G401 (cell line): ENCODE measurements at places on chromosomes 13 and 19. TPM values are rescaled to one million over a fixed set of nuclear protein-coding genes. Genes with fewer than 3 reads are reported as not detected.
A peak's percentile ranks its signal among the peaks of the same experiment; 100 is the strongest.

Gene SPRED3
- total RNA-seq: 2.0 and 6.8 TPM in 2 replicates

Gene C19orf85
- total RNA-seq: not detected in 2 replicates

Gene PNMA8A
- 40.3 and 40.5 TPM in 2 replicates for total RNA-seq

Gene LRG1
- total RNA-seq: 0.25 and 0.41 TPM in 2 replicates

Gene HSD17B14
- total RNA-seq: 62.8 and 69.0 TPM in 2 replicates

Gene C3
- total RNA-seq: 2.1 and 2.3 TPM in 2 replicates

Gene HMG20B
- 131 and 174 TPM in 2 replicates for total RNA-seq

Gene SIGLEC9
- total RNA-seq: not detected in 2 replicates

Gene CNFN
- total RNA-seq: 3.9 TPM in 1 of 2 replicates, not detected in the other

Gene AP1M2
- total RNA-seq: 75.0 and 80.7 TPM in 2 replicates

Gene LILRA2
- total RNA-seq: not detected in 2 replicates

Gene RGCC
- 3.4 and 4.3 TPM in 2 replicates for total RNA-seq

Gene PSG3
- total RNA-seq: 64.4 and 66.1 TPM in 2 replicates

DNA sequence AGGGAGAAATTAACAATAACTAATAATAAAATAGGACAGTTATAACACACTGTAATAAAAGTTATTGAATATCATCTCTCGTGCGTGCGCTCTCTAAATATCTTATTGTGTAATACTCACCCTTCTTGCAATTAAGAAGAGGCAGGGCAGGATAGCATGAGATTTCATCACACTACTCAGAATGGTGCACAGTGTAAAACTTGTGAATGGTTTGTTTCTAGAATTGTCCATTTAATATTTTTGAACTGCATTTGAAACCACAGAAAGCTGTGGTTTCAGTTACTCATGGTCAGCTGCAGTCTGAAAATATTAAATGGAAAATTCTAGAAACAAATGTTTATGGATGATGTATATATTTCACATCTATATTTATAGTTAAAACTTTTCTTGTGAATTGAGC lies 161.1 kb downstream of the DCT start:
- DNase-seq: no peak

GRCh38 chr19:3065675-3066357 lies 3.5 kb upstream of the TLE5 start:
- DNase-seq: no peak

DNA sequence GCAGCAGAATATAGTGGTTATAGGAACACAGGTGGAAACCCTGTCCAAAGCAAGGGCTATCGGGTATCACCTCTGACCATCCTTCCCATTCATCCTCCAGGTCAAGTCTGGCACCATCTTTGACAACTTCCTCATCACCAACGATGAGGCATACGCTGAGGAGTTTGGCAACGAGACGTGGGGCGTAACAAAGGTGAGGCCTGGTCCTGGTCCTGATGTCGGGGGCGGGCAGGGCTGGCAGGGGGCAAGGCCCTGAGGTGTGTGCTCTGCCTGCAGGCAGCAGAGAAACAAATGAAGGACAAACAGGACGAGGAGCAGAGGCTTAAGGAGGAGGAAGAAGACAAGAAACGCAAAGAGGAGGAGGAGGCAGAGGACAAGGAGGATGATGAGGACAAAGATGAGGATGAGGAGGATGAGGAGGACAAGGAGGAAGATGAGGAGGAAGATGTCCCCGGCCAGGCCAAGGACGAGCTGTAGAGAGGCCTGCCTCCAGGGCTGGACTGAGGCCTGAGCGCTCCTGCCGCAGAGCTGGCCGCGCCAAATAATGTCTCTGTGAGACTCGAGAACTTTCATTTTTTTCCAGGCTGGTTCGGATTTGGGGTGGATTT lies 2.1 kb upstream of the RAD23A start:
- DNase-seq: no peak

DNA sequence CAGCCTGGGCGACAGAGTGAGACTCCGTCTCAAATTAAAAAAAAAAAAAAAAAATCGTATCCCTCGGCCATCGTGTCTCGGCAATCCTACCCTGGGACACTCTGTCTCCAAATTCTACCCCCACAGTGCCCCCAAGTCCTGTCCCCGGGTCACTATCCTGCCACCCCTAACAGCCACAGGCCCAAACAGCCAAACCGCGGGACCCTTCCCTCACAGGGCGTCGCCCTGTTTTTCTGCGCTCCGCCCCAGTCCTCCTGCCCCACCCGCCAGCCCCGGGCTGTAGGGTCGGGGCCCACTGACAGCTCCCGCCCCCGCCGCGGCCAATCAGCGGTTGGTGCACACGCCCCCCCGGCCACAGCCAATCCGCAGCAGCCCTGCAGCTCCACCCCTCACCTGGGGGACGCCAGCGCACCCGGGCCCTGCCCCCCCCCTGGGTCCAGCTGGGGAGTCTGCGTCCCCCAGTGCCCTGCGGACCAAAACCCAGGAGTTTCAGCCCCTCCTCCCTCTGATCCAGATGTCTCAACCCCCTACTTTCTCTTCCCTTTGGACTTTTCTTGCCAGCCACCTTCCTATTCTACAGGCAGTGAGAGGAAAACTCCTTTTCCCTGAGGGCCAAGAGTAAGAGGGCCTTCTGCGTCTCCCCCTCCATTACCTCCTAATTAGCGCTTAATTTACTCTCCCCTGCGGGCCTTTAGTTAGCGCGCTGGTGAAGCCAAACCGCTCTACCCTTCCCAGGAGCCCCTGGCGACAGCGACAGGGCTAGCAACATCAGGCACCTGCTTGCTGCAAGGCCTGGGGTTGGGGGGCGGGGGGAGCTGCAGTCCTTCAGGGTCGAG lies 1.5 kb upstream of the BCAT2 start:
- DNase-seq: peak; percentile 81

GRCh38 chr13:32538143-32538620 lies 413 bp downstream of the N4BP2L2 start:
- no peak for DNase-seq

GRCh38 chr13:77492982-77493381 lies 42.5 kb upstream of the SCEL start:
- DNase-seq: peak; percentile 63

- DNase-seq: peak; percentile 65
Observed at GRCh38 chr13:48236528-48237353, 3.7 kb downstream of the ITM2B start.

DNA sequence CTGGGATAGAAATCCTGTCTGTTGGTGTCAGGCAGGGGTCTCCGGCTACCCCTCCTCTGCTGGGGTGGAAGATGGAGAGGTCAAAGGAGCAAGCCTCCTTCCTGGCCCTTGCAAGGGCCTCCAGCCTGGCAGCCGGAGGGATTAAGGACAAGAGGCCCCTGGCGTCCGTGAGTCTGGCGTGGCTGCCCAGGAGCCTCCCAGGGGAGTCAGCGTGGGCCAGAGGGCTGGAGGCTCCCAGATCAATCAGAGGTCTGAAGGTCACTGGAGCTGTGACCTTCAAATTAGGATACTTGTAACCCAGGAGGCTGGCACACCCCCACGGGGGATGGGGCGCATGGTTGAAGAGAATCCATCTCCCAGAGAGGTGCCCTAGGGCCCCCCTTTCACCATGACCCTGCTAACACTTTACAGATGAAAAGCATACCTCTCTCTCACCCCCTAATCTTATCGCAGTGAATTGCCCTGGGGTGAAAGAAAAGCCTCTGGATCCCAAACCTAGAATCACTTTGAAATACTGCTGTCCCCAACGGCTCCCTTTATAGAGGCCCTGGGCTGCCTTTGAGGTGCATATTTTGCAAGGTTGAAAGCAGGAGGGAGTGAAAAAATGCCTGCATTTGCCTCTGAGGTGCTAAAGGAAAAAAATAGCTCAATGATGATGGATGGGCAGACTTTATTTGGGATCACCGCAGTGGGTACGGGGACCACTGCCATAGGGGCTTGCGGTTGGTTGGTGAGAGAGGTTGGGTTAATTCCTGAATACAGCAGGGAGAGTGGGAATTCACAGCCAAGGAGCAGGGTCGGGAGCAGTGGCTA lies 44.9 kb upstream of the PEG3 start:
- DNase-seq: no peak

DNA sequence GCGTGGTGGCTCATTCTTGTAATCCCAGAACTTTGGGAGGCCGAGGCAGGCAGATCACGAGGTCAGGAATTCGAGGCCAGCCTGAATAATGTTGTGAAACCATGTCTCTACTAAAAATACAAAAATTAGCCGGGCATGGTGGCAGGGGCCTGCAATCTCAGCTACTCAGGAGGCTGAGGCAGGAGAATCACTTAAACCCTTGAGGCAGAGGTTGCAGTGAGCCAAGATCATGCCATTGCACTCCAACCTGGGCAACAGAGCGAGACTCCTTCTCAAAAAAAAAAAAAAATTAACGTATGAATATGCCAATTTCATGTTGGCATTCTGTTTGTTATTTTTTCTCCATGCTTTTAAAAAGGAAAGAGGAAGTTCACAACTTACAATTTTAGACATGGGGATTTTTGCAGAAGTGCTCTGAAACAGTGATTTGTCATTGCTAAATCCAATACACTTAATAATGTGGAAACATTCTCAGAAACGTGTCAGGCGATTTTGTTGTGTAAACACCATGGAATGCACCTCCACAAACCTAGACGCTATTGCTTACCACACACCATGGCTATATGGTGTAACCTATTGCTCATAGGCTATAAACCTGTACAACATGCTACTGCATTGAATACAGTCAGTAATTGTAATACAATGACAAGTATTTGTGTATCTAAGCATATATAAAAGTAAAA lies 115.9 kb upstream of the PCDH20 start:
- no peak for DNase-seq

- DNase-seq: no peak
Observed at GRCh38 chr13:57582032-57582431, 49.5 kb upstream of the PCDH17 start.

DNA sequence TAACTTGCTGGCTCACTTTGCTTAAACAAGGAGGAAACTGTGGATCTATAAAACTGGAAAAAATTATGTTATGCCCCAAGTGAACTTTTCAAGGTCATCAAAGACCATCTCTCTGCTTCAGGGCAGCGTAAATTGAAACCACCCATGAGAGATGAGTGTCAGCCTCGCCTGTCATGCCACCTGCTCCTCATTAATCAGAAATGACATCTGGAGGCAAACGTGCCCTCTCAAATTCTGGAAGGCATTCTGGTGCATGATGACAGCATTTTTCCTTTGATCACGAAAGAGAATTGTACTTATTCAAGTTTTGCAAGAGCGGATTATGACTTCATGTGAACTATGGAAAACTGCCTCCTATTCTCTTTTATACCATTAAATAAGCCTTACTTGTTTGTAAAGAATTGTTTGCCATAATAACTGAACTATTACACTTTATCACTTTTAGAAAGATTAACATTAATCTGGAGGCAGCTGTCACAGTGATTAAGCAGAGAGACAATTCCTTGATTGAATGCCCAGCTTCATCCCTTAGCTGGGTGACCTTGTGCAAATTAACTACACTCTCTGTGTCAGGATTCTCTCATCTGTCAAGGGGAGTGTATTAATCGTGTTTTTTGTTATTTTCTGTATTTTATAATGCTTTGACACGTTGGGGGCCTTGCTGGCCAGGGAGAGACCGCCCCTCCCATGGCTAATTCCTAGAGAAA lies 17.0 kb upstream of the SACS start:
- no peak for DNase-seq

DNA sequence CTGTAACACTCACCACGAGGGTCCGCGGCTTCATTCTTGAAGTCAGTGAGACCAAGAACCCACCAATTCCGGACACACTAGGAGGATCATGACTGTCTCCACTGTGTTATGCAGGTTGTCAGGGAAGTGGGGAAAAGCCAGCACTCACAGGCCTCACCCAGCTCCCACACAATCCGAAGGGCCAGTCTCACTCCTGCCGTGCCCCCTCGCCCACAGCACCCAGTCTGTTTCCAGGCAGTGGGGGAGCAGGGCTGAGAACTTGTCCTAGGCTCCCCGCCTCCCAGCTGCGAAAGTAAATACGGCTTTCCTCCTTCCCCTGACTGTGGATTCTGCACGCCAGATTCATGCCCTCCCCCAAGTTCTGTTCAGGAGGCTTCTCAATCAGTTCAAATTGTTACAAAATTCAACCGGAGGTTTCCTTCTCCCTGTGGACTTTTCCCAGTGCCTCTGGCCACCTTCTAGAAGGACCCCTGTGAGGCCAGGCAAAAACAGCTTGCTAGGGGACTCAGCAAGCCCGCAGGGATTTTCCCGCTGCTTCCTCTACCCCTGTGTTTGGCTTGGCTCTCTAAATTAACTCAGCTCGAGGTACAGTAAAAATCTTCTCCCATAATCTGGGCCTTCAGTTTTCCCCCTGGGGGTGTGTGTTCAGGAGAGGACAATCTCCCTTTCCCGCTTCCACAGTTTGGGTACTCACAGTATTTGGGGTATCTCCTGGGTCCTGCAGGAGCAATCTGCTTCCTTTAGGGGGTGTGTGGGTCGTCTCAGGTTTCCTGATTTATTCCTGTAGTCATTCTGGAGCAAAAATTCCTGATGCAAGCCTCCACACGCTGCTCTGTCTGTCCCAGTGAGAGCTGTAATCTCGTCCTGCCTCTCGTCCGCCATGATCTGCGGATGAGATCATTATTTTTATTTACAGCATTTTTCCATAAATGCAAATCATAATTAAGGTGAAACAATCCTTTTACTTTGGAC lies 899.8 kb downstream of the GPC5 start:
- DNase-seq: no peak

GRCh38 chr13:51467730-51468129 lies 14.9 kb upstream of the INTS6 start:
- no peak for DNase-seq

GRCh38 chr19:45305007-45305406 lies 17.7 kb downstream of the CKM start:
- DNase-seq: no peak

DNA sequence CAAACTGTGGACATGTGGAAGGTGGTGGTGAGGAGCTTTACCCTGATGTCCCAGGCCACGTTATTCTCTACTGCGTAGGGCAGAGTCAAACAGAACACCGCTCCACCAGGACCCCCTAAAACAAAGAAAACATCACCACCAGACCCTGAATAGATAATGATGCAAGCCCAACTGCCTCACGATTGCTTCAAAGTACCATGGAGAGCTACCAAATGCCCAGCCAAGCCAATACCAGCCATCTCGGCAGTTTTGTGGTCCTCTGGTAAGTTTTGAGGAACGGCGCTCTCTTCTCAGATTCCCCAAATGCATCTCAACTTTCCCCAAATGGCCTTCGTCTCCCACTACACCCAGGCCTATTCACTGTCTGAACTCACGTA lies 5.6 kb downstream of the RANBP3 start:
- DNase-seq: no peak

DNA sequence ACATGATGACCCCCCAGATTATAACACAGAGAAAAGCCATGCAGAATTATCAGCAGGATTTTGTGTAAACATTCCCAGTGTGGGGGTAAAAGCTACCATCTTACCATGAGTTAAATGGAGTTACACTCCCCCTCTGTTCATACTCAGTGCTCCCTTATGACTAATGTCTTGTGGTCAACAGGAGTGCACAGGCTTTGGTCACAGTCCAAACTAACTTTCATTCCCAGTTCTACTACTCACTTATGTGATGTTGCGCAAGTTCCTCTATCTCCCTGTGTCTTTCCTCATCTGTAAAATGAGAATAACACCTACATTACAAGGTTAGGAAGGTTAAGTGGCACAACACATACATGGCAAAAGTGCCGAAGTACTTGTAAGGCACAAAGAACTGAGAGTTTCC lies 277.9 kb downstream of the RBM26 start:
- no peak for DNase-seq

- no peak for DNase-seq
Observed at GRCh38 chr13:51704399-51705313, 99.3 kb downstream of the DHRS12 start.
